AG10803 (cell line): ENCODE measurements at places on chromosomes 3 and 15.

DNA sequence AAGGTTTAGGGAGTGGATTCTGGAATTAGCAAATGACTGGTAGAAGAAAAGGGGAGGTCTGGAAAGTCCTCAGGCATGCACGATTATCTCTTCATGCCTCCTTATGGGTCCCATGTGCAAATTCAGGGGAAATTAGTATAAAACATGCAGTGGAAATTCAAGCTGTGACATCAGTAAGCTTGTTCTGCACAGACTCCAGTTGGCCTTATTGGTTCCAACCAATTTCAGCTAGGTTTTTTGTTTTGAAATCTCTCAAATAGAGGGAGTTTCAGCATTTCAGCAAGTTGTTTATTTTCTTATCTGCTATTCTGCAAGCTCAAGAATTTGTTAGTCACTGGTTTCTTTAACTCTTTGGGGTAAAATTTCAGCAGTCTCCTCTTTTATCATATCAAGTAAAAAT is 774 bp upstream of the TMCO5A start:
- peak; percentile 51 for DNase-seq

DNA sequence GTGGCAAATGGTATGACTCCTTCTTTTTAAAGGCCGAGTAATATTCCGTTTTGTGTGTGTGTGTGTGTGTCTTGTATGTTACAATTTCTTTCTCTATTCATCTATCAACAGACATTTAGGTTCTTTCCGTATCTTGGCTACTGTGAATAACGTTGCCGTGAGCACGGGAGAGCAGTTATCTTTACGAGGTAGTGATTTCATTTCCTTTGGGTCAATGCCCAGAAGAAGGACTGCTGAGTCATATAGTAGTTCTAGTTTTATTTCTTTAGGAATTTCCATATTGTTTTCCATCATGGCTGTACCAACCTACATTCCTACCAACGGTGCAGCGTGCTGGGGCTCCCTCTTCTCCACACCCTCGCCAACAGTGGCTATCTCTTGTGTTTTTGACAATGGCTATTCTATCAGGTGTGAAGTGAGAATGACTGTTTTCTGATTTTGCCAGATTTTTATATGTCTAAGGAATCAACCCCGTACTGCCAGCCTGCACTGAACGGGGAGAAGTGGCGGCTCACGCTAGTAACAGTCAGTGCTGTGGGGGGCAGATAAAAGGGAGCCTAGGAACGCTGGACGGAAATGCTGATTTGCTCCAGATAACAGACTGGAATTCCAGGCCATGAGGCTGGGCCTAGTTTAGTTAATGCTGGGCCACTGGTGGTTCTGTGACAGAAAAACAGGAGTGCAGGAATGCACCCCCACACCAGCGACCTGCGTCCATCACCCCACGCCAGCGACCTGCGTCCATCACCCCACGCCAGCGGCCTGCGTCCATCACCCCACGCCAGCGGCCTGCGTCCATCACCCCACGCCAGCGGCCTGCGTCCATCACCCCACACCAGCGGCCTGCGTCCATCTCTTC is 168.1 kb downstream of the XXYLT1 start:
- peak; percentile 94 for DNase-seq

GRCh38 chr15:34927726-34928125 is 41.8 kb downstream of the AQR start:
- DNase-seq = no peak

DNA sequence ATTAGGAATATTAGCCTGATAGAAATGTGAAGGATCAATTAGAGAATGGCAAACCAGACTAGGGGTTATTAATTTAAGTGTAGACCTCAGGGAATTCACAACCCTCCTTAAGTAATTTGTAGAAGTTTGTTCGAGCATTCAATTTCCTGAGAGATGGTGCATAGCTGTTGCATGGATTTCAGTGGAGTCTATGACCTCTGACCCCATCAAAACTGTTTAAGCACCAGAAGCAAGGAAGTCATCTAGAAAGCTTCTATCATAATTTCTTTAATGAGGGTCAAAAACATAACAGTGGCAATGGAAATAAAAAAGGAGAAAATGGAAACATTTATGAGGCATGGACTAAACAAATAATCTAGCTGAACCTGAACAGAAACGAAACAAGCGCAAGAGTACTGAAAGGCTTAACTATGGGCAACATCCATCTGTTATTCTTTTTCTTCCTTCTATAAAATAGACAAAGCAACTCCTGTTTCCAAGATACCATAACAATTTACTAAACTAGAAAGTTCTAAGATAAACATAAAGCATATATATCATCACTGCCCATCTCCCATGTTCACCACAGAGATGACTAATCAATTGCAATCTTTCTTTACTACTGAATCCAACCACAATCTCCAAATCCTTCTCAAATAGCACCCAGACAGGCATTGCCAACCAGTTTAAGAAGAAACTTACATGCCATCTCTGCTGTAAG is 151.4 kb downstream of the THRB start:
- DNase-seq = peak; percentile 16

- DNase-seq = peak; percentile 16
These were observed 15.6 kb downstream of the CYP19A1 start for GRCh38 chr15:51322621-51323296.

DNA sequence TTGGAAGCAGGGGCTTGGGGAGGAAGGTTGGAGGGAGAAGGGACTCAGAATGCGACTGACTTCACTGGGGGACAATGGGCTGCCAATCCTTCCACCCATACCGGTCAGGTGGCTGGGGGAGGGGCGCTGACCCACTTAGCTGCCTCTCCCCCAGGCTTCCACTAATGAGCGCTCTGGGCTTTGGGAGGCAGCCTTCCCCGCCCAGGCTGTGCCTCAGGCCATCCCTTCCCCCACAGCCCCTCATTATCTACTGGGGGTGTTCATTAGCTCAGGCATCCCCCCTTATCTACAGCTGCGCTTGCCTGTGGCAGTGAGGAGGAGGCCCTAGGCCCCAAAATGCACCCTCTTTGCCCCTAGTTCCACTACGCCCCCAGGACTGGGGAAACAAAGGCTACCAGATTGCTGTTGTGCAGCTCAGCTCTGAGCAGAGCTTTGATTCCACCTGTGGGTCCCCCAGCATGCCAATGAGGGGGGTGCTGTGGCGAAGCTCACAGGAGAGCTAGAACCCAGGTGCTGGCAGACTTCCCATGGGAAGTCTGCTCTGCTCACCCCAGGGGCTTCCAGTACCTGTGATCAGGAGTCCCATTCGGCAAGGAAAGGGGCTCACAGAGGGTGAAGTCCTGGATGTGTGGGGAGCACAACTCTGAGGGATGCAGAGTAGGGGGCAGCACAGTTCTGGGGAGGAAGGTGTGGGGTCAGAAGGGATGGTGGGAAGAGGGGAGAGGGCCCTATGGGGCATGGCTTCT is 29.4 kb upstream of the SEMA3F start:
- no peak for DNase-seq

DNA sequence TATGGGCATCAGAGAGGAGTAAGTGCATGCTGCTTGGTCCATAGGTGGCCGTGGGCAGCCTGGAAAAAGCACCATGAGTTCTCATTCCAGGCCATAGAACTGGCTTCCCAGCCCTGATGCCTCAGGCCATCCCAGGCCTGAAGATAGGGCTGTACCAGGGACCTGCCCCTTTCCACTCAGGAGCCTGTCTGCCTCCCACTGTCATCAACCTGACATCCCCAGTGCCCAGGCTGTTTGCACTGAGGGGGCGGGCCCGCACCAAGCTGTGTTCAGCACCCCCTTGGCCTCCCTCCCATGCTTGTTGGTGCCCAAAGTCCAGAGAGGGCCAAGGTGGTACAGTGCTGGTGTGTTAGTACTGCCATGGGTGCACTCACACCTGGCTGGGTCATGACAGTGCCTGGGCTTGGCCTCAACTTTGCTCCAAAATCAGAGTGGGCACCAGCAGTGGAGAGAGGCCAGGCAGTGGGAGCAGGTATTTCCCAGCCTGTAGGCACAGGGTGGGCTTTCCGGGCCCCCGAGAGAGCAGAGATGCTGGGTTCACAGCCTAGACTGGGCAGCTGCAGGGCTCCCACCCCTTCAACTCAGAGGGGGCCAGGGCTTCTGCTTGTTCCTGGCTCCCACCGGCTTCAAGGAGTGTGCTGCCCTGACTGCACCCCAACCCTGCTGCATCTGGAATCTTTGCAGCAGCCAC is 556.1 kb downstream of the SI start:
- DNase-seq = no peak

- peak; percentile 61 for DNase-seq
These were observed 127.5 kb downstream of the BDH1 start for GRCh38 chr3:197428117-197428801.

DNA sequence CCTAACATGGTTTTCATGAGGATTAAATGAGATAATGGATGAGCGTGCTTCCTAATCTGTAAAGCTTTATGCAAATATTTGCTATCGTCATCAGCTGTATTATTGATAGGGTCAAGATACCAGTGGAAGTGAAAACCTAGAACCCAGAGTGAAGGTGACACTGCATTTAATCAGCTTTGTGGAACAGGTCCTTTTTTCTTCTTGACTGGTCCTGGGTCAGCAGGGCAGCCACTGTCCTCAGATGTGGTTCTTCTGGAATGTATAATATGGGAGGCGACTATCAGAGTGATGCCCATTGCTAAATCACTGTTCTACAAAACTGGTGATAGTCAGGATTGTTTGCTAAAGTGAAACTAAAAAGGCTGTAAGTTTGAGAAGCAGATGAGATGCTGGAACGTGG is 41.4 kb downstream of the SORD start:
- DNase-seq = peak; percentile 13

GRCh38 chr15:74776821-74777768 is 4.8 kb upstream of the CSK start:
- DNase-seq = no peak
